ENCODE measurements at places on chromosomes 4 and X.

DNA sequence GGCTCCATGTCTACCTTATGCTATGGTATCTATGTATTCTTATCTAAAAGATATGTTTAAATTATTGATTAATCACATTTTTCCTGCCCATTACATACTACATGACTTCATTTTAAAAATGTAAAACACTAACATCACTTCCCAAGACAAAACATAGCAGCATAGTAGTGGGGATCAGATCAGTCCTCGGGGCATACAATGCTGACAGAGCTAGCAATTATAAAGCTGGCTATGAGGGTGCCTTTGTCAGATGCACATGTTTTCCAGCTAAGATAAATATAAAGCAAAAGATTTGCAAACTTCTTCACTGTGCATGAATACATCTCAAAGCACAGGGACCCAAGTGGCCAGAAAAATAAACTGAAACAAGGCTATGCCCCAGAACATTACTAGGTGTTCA, 549.8 kb upstream of the INTU start:
- no peak for DNase-seq

DNA sequence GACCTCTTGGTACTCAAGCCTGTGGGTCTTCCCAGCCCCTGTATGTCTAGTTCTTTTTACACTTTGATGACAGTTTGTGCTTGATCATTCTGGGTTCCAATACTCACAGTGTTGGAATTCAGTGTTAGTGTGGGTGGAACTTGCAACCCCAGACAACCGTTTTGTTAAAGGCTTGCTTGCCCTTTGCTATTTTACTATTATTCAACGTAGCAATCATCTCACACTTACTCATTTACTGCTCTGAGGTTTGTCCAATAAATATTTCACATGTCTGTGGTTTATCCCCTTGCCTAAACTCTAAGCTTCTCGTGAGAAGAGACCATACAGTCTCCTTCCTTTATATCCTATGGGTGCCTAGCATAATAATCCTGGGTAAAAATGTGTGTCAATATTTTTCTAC, 15.3 kb downstream of the CCNG2 start:
- DNase-seq, result no peak

DNA sequence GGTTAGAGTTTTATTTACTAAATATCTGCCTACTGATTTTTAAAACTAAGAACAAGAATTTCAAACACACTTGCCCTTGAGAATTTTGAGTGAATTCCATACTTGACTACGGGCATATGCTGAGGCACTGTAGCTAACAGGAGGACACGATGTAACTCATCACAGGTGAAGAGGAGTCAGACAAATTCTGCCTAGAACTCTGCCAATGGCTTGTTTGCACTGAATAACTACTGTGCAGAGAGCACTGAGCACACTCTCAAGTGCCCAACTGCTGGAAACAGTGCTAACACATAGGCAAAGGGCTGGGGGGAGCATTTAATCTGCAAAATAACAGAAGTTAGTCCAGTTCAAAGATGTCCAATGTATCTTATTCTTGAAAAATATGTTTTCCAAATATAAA, 104.4 kb downstream of the WDFY3 start:
- no peak for DNase-seq

GRCh38 chr4:2172627-2173231, 69.2 kb downstream of the HAUS3 start:
- no peak for DNase-seq

GRCh38 chrX:54494989-54495813, 833 bp downstream of the FGD1 start:
- no peak for DNase-seq

DNA sequence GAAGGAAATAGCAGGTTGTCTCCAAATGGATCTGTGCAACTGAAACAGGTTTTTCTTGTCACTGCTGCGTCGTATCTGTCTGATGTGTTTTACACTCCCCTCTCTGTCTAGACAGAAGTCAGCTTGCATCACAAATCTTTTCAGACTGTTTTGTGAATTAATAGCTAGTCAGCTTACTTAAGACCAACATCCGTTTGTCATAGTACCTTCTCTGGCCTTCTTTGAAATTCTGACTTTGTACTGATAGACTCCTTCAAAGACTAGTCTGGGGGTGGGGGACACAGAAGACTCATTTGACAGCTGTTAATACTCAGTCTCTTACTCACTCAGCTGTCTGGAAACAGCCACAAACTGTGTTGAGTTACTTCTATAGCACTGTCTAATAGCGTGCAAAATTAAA, 197.8 kb downstream of the PALLD start:
- no peak for DNase-seq

GRCh38 chr4:38461342-38461741, 202.7 kb upstream of the KLF3 start:
- no peak for DNase-seq

DNA sequence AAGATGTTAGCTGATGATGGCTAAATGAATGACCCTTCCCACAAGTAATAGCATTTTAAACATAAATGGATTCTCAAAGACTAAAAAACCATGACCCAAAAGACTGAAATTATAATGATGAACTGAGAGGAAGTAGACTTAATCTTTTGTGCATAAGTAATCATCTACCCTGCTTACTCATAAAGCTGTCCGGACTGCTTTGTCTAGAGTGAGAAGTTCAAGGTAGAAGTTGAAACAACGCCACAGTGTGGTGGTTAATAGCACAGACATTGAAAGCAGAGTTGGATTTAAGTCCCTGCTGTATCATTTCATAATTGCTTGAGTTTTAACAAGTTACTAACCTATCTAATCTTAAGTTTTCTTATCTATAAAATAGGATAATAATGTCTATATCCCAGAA, 346.6 kb downstream of the CENPC start:
- DNase-seq, result no peak

DNA sequence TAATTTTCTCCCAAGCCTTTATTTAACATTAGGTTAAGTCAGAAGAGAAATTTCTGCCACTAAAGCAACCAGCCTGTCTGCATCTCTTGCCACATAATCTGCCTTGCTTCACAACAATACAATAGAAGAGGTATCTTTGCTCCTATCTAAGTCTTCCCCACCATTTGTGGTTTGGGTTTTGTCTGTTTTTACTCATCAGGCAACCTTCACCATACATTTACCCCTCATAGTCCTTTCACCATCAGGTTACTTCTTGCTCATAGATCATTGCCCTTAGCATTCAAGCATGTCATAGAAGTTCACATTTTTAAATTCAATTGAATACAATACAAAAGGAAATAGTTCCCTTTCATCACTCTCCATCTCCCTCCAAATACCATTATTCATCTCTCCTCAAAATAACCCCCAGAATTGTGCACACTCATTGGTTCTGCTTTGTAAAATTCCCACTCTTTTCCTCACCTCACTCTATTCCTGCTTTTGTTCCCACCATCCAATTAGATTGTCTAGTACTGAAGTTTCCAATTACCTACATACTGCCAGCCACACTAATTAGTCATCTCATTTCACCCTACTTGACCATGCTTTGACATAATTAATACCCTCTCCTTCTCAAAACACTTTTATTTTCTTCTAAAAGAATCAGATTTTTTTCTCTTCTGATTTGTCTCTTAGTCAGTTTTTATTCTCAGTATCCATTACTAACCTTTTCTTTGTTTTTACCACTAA, 1957.0 kb upstream of the AGA start:
- no peak for DNase-seq

- DNase-seq, result no peak
Measured at GRCh38 chr4:111230265-111230664, 607.4 kb upstream of the PITX2 start.

DNA sequence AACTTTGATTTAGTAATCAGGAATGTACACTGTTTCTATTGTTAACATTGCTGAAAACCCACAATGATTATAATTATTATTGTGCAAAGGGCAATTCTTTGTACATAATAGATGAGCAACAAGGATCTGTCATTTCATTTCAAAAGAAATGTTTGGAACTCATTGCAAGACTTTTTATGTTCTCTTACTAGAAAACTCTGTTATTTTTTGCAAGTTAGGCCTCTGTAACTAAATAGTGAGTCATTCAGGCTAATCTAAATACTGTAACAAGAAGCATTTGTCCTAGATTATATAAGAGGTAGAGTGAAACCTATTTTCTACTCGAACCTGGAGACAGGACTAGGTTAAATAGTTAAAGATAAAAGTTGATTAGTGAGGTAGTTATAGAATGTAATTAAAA, 93.2 kb upstream of the FAM47B start:
- DNase-seq, result no peak

- DNase-seq, result no peak
Measured at GRCh38 chr4:86279293-86279960, 80.4 kb downstream of the MAPK10 start.

- no peak for DNase-seq
Measured at GRCh38 chr4:16227462-16227868, 1.2 kb upstream of the TAPT1 start.

DNA sequence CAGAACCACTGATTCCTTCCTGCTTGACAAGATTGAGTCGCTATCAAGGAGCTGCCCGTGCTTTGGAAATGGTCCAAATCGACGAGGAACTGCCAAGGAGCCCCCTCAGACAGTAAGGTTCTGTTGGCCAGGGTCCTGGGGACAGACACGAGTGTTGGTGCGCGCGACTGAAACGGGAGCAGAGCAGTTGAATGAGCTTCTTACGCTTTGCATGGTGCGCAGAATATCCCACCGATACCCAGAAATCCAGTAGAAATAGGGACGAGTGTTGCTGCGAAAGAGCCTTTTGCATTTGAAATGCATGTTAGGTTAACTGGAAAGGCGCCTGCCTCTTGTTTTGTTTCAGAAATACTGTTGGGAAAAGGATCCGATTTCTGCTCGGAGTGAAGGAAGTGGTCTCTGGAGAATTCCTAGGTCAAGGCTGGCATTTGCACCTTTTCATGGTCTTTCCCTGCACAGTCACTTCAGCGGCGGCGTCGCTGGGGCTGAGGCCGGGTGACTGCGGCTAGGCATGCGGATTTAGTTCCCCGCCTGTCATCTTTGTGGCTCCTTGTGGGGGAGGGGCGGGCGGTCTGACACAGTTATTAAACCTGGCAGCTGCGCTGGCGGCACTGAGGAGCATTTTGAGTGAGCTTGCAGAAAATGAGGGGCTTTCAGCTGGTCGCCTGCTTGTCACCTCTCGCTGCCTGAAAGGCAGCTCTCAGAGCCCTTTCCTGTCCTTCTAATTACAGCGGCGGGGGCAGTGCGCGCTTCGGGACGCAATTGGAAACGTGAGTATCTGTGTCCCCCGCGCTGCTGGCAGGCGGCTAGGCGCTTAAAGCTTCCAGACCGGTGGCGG, 51.5 kb upstream of the TRIM2 start:
- DNase-seq, result peak; percentile 15

DNA sequence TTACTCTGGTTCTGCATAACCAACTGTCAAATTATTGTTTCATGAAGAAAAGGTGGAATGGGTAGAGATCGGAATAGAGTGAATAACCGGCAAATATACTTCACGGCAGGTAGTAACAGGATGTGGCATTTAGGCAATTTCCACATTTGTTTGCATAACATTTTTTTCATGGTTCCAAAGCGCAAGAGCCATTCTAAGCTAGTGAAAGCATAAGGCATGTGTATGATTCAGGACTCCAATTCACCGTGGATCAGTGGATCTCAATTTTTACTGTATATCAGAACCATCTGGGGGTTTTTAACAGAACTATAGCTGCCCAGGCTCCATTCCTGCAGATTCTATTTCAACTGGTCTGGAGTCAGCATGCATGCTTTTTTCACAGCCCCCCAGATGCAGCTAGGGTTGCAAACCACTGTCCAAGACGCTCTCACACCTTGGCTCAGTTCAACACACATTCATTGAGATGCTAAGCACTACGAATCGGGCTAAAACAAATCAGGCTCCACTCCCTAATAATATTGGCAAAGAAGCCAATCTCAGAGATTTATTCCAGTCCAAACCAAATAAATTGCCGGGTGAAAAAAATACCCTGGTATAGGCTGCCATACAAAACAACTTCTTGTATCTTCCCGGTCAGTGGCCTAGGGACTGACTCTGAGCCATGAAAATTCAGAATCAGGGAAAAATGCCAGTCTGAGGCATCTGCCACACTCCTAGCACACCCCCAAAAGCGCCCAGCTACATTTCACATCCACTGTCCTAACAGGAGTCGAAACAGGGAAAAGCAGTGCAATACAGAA, 30.0 kb downstream of the AFAP1 start:
- DNase-seq, result no peak

DNA sequence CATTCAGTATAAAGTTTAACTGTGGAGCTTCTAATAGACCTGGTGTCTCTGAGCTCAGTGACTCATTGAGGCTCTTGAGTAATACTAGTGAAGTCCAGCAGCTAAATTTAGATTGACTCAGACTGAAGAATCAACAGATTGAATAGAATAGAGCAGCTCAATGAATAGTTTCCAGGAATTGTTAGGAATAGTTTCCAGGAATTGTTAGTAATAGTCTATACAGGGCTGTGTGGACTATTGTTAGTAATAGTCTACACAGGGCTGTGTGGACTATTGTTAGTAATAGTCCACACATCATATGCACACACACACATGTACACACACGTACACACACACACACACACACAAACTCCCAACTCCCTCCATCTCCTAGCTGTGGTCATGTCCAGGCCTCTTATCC, 3.0 kb downstream of the GIMD1 start:
- no peak for DNase-seq

DNA sequence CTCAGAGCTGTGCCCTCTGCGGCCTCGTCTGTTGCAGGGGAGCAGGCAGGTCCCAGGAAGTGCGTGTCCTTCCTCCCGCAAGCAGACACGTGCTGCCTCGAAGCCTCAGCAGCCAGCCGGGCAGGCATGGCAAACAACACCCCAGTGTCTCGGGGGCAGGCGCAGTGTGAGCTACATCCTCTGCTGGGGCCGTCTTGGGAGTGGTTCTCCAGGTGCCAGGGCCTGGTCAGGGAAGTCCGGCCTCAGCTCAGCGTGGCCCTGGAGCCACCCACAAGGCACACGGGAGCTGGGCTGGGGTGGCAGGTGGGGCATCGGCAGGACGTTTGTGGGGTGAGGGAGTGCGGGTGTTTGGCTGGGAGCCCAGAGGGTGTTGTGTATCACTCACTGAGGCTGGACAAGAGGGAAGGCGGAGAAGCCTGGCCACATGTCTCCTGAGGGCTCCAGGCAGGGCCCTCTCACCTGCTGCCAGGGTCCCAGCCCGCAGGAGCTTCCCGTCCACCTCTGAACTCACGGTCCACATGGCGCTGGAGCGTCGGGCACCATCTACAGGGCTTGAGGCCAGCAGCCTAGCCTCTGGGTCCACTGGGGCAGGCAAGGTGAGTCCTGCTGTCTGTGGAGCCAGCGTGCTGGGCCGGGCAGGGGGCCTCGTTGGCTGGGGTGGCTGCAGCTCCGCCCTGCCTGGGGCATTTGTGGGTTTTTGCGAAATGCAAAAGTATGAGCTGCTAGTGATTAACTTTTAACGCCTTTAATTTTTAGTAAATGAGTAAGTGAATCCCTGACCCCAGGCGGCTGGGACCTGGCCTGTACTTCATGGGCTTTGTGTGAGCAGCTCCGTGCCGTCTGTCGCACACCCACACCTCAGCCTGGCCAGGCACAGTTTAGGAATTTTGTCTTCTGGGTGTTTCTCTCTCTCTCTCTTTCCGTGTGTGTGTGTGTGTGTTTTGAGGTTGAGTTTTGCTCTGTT, 17.3 kb upstream of the UVSSA start:
- DNase-seq, result no peak

- DNase-seq, result no peak
Measured at GRCh38 chr4:170001011-170001744, 25.0 kb downstream of the MFAP3L start.

Measured in NCI-H1436 treated with DMSO at 0.1 percent for 48 hours (cell line).